ENCODE measurements at places on chromosomes 7 and 10. TPM values are rescaled to one million over a fixed set of nuclear protein-coding genes. Genes with fewer than 3 reads are reported as not detected.

The HOXA2 gene
- total RNA-seq = 36.5 TPM

The ATP5MK gene
- 481 TPM for total RNA-seq

The PLXDC2 gene
- 94.1 TPM for total RNA-seq

The C10orf67 gene
- not detected for total RNA-seq

The STAG3 gene
- total RNA-seq = not detected

The ACTR1A gene
- 200 TPM for total RNA-seq

The TUBAL3 gene
- total RNA-seq = not detected

The UBE2D4 gene
- total RNA-seq = 13.1 TPM

The ANXA8 gene
- not detected for total RNA-seq

The TMEM140 gene
- 26.9 TPM for total RNA-seq

The EPHB6 gene
- 13.1 TPM for total RNA-seq

GRCh38 chr10:31207636-31208035 is 111.4 kb upstream of the ZEB1 start:
- H3K27ac ChIP-seq = no peak overlapping the region
- no peaks in the 10 kb centered on the region for H3K36me3 ChIP-seq
- DNase-seq = no peak
- H3K27me3 ChIP-seq = no peaks in the 10 kb centered on the region
- H3K4me3 ChIP-seq = no peak overlapping the region
- H3K4me1 ChIP-seq = no peaks in the 10 kb centered on the region

GRCh38 chr10:123119081-123119480 is 16.7 kb upstream of the HMX3 start:
- H3K36me3 ChIP-seq = no peaks in the 10 kb centered on the region
- H3K27me3 ChIP-seq = no peaks in the 10 kb centered on the region
- no peak overlapping the region for H3K4me3 ChIP-seq

DNA sequence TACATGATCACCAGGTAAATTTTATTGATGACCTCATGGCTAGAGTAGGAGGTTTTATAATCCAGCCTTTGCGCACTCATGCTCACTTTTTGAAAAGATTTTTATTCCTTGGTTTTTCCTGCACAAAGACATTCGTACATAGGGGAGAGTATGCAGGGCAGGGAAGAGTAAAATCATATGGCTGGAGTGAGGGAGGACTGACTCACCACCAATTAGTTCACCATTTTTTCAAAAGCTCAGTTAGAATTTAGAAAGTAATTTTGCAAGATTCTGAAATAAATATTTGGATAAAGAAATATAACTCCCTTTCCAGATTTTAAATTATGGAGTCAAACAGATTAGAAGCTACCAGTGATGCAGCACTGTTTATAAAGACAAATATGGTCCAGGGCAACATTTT is 111.9 kb downstream of the SEMA3D start:
- H3K27ac ChIP-seq = no peak overlapping the region
- H3K4me1 ChIP-seq = no peaks in the 10 kb centered on the region
- H3K36me3 ChIP-seq = no peaks in the 10 kb centered on the region
- no peak overlapping the region for H3K4me3 ChIP-seq

GRCh38 chr7:100892364-100893317 is 3.0 kb downstream of the ACHE start:
- H3K4me3 ChIP-seq = no peak overlapping the region
- H3K36me3 ChIP-seq = peaks cover 8% of the 10 kb centered on the region
- peaks cover 14% of the 10 kb centered on the region for H3K27me3 ChIP-seq
- H3K4me1 ChIP-seq = peaks cover 27% of the 10 kb centered on the region
- no peak overlapping the region for H3K27ac ChIP-seq

- DNase-seq = no peak
- H3K4me1 ChIP-seq = no peaks in the 10 kb centered on the region
- no peak overlapping the region for H3K4me3 ChIP-seq
Observed at GRCh38 chr10:128576336-128576735, 450.1 kb upstream of the MKI67 start.

- DNase-seq = no peak
- H3K4me1 ChIP-seq = no peaks in the 10 kb centered on the region
- no peak overlapping the region for H3K27ac ChIP-seq
- no peak overlapping the region for H3K4me3 ChIP-seq
- peaks cover 32% of the 10 kb centered on the region for H3K36me3 ChIP-seq
- H3K27me3 ChIP-seq = no peaks in the 10 kb centered on the region
Observed at GRCh38 chr7:135178364-135178763, 7.9 kb upstream of the CYREN start.

- H3K36me3 ChIP-seq = no peaks in the 10 kb centered on the region
- H3K4me3 ChIP-seq = no peak overlapping the region
- no peak overlapping the region for H3K27ac ChIP-seq
- H3K4me1 ChIP-seq = no peaks in the 10 kb centered on the region
- no peaks in the 10 kb centered on the region for H3K27me3 ChIP-seq
- no peak for DNase-seq
Observed at GRCh38 chr7:49530481-49530880, 243.0 kb upstream of the VWC2 start.

DNA sequence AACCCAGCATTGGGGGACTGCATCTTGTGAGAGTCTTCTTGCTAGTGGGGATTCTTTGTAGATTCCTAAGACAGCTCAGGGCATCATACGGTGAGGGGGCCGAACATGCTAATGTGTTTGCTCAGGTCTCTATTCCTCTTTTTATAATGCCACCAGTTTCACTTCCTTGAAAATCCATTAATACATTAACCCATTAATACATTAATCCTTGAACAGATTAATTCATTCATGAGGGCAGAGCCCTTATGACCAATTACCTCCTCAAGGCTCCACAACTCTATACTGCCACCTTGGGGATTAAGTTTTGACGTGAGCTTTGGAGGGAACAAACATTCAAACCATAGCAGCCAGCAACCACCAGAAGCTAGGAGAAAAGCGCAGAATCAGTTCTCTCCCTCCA is 67.2 kb upstream of the POT1 start:
- H3K4me1 ChIP-seq = no peaks in the 10 kb centered on the region
- no peak overlapping the region for H3K4me3 ChIP-seq
- no peak for DNase-seq
- no peaks in the 10 kb centered on the region for H3K27me3 ChIP-seq
- H3K27ac ChIP-seq = no peak overlapping the region

DNA sequence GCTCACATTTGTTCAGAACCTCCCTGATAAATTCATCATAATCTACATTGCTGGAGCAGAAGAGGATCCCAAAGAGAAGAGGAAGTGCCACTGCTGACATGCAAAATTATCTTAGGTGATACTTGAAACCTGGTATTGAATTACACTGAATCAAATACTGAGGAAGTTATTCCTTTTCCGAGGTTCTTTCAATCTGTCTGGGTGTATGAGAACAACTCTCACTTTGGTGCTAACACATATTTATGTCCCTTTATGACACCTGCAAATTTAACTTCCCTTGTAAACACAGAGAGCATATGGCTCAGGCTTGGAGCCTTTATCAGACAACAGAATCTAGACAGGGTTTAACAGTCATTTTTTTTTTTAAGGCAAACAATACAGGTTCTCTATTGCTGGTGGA is 131.4 kb downstream of the SRPK2 start:
- H3K4me3 ChIP-seq = no peak overlapping the region
- no peaks in the 10 kb centered on the region for H3K36me3 ChIP-seq
- no peak for DNase-seq
- H3K27ac ChIP-seq = no peak overlapping the region
- H3K27me3 ChIP-seq = no peaks in the 10 kb centered on the region

GRCh38 chr10:3292636-3293035 is 120.1 kb upstream of the PITRM1 start:
- no peaks in the 10 kb centered on the region for H3K27me3 ChIP-seq
- no peak overlapping the region for H3K4me3 ChIP-seq
- H3K27ac ChIP-seq = no peak overlapping the region
- no peaks in the 10 kb centered on the region for H3K4me1 ChIP-seq
- H3K36me3 ChIP-seq = no peaks in the 10 kb centered on the region

DNA sequence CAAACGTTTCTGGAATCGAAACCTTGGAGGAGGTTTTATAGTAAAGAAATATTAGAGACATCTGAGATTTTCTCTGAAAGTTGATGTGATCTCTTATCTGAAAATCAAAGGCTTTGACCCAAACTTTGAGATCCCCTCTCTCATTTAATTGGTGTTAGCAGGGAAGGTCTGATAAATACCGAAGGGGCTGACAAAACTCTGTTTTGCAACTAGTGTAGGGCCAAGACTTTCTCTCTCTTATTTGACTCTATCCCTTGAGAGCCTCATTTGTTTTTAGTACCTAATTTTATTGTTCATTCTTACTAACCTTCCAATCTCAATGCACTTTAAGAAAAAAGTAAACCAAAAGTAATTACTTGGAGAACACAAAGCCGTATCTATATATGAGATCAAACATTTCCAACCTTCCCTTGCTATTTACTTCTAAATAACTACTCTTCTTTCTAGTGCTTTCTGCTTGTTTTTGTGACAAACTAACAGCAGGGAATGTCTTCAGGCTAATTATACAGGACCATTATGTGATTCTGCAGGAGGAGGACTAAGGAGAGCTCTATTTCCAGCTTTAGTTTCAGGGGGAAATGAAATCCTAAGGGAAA is 33.4 kb upstream of the NPVF start:
- no peaks in the 10 kb centered on the region for H3K27me3 ChIP-seq
- H3K36me3 ChIP-seq = no peaks in the 10 kb centered on the region
- H3K4me1 ChIP-seq = peaks cover 3% of the 10 kb centered on the region
- no peak for DNase-seq
- H3K4me3 ChIP-seq = no peak overlapping the region

GRCh38 chr7:6636741-6637543 is at the start of gene ZNF316:
Gene ZNF316, plus strand, starts transcription at chr7:6637318. Its CDS starts 5,092 bp downstream, at chr7:6642410.
- no peak for DNase-seq
- H3K27ac ChIP-seq = peak within 1 kb of the TSS; percentile 82
- peaks cover 16% of the 10 kb centered on the region for H3K36me3 ChIP-seq

DNA sequence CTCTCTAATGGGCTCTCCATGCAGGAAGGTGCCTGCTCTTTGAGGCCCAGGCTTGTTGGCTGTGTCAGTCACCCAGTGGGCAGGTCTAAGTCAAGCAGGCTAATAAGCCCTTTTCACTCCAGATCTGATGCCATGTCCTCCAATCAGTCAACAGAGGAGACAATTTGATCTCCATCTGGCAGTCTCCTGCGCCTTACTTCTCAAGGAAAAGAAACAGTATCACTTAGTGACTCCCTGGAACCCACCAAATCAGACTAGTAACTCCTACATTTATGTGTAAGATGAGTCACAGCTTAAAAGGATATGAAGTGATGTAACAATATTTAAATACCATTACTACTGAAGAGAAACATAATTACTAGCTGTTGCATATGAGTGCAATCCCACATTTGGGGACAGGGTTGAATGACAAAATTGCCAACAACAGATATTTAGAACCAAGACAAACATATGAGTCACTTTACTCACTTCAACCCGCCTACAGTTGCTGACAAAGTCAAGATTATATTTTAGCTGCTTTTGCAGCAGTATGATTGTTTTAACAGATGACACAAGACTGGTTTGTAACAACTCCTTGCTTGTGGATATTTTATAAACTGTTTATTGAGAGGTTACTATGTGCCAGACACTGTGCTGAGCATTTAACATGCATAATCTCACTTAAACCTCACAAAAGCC is 72.1 kb downstream of the USP6NL start:
- no peaks in the 10 kb centered on the region for H3K36me3 ChIP-seq
- H3K4me3 ChIP-seq = no peak overlapping the region
- DNase-seq = no peak
- H3K27me3 ChIP-seq = no peaks in the 10 kb centered on the region
- peaks cover 6% of the 10 kb centered on the region for H3K4me1 ChIP-seq
- H3K27ac ChIP-seq = no peak overlapping the region

GRCh38 chr7:152871678-152872060 is 112.1 kb downstream of the ACTR3B start:
- H3K4me1 ChIP-seq = no peaks in the 10 kb centered on the region
- no peak overlapping the region for H3K27ac ChIP-seq
- DNase-seq = no peak
- H3K27me3 ChIP-seq = no peaks in the 10 kb centered on the region
- no peaks in the 10 kb centered on the region for H3K36me3 ChIP-seq

DNA sequence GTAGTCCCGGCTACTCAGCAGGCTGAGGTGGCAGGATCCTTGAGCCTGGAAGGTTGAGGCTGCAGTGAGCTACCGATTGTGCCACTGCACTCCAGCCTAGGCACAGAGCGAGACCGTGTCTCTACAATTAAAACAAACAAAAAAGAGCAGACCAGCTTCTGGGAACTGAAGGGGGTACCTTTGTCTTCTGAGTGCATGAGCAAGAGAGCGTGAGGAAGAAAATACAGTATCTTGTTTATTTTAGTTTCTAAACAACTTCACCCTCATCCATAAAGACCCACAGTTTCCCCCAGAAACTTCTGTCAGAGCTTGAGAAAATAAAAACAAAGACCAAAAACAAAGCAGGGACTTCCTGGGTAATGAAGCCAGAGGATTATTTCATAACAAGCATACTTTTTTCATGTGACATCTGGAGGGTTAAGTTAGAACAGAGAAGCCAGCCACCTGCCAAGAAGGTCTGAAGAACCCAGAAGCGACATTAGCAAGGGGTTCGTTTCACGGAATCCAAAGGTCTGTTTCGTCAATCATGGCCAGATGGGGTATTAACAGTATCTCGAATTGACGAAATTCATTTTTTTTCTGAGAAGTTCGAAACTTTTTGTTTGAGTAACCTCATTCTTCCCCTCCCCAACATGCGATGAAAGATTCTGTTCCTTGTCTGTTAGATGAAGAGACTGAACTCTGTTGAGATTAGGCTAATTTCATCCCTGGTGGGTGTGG is 10.2 kb upstream of the IL2RA start:
- H3K4me3 ChIP-seq = no peak overlapping the region
- no peaks in the 10 kb centered on the region for H3K36me3 ChIP-seq
- DNase-seq = no peak
- H3K4me1 ChIP-seq = no peaks in the 10 kb centered on the region

GRCh38 chr10:43692051-43692825 is 43.6 kb upstream of the ZNF32 start:
- H3K27ac ChIP-seq = no peak overlapping the region
- no peak for DNase-seq
- peaks cover 10% of the 10 kb centered on the region for H3K4me1 ChIP-seq
- no peak overlapping the region for H3K4me3 ChIP-seq
- H3K36me3 ChIP-seq = no peaks in the 10 kb centered on the region
- H3K27me3 ChIP-seq = no peaks in the 10 kb centered on the region

DNA sequence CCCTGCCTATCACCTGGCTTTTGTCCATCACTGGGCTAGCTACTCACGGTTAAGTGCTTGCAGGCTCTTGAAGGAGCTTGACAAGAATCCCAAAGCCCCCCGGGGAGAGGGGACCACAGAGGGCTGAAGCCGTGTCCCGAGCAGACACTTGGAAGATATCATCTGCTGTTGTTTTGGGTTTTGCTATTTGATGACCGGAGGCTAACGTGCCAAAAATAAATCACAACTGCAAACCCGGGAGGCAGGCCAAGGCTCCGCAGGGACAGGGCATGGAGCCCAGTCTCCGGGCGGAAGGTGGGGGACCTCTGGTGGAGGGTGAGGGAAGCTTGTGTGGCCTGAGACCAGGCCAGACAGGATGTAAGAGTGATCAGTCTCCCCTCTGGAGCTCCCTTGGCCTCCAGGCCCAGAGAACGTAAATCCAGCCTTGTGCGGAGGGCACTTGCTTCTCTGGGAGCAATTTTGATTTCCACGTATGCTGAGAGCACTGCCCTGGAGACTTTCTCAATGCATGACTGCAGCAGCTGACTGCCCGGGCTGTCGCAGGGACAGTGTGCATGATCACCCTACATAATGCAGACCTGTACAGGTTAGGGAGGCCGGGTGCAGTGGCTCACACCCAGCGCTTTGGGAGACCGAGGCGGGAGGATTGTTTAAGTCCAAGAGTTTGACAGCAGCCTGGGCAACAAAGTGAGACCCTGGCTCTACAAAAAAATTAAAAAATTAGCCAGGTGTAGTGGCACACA is at the start of gene PHKG1:
Gene PHKG1 (minus strand): TSS at position 164 of the 743 bp plus-strand sequence. CDS start 4,011 bp downstream, outside the sequence.
- H3K4me3 ChIP-seq = peak within 1 kb of the TSS; percentile 13
- H3K36me3 ChIP-seq = peaks cover 6% of the 10 kb centered on the region
- peak; percentile 91 for DNase-seq
- H3K27me3 ChIP-seq = no peaks in the 10 kb centered on the region
